Hematopoietic multipotent progenitor cell (in vitro differentiated cells): ENCODE measurements at places on chromosomes 2 and 18.

- DNase-seq, result no peak
These were observed 177.6 kb downstream of the MTX2 start for GRCh38 chr2:176446718-176447414.

- DNase-seq, result no peak
These were observed 39.2 kb downstream of the MREG start for GRCh38 chr2:215973954-215974699.

DNA sequence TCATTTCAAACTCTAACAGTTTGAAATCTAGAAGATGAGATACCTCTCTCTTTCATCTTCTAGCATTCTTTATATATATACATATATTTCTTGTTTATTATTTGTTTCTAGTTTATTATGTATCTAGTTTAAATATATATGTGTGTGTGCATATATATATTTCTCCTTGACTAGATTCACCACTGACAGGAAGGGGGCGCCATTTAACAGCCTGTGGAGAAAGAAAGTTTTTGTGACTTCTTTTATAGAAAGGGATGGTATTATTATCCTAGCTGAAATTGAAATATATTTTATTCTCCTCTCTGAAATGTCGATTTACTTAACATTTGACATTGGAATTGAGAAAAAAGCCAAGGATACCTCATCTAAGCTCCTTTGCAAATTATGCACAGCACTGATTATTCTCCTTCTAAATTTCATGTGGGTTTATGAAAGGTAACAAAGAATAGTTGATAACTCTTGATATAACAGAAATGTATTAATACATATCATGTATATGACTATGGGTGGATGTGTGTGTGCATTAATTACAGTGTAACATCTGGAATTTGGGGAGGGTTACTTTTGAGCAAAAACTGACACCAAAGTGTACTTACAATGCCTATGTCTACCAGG, 160.7 kb upstream of the NT5C1B start:
- DNase-seq, result no peak

DNA sequence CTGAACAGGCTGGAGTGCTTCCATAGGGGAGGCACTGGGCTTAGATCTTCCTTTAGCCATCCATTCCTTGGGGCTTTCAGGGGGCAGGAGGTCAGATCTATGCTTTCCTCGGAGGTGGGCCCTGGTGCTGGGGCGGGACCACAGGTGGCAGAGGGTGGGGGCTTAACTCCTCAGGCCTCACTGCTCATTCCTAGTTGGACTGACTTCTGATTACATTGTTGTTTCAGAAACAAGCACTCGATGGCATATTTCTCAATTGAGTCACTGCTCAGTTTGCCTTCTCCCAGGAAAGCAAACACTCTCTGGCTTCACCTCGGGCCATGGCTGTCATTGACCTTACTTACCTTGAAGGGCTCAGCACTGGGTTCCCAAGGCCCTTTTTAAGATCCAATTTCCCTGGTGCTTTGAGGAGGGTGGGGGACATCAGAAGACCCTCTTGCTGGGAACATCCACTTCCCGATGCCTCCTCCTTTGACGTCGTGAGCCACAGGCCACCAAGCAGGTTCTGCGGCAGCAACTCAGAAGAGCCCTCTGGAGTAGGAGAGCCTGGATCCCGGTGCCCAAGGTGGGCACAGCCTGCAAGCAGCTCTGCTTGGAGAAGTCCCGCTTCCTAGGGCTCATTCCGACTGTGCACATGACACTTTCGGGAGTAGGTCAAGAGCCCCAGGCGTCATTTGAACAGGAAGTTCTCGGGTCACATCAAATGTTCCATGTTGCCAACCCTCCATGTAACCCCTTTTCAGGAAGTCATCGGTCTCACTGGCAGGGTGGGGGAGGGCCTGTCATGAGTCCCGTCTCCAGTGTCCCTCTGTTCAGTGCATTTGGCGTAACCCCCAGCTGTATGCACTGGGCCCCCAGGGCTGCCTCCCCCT, 40.6 kb downstream of the SDC1 start:
- no peak for DNase-seq

DNA sequence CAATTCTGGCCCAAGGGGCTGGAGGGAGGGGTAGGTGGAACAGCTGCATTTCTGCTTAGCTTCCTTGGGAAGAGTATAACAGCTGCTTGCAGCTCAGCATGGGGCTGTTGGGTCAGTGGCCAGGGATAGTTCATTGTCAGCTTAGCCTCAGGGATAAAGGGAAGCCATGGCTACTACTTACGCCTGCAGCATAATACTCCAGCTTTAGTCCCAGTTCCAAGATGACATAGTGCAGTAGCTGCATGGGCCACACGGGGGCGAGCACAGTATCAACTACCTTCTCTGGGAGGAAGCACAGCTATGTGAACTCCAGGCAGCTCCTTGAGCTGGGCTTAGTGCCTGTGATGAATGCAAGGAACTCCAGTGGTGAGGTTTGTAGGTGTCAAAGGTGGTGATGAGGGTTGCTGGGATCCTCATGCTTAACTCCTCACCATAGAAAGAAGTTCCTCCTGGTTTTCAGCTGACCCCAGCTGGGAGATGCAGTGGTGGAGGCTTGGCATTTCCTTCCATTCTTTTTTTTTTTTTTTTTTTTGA, 35.4 kb upstream of the RHOB start:
- peak; percentile 17 for DNase-seq

- DNase-seq, result no peak
These were observed 298.9 kb downstream of the EIPR1 start for GRCh38 chr2:3078684-3079083.

DNA sequence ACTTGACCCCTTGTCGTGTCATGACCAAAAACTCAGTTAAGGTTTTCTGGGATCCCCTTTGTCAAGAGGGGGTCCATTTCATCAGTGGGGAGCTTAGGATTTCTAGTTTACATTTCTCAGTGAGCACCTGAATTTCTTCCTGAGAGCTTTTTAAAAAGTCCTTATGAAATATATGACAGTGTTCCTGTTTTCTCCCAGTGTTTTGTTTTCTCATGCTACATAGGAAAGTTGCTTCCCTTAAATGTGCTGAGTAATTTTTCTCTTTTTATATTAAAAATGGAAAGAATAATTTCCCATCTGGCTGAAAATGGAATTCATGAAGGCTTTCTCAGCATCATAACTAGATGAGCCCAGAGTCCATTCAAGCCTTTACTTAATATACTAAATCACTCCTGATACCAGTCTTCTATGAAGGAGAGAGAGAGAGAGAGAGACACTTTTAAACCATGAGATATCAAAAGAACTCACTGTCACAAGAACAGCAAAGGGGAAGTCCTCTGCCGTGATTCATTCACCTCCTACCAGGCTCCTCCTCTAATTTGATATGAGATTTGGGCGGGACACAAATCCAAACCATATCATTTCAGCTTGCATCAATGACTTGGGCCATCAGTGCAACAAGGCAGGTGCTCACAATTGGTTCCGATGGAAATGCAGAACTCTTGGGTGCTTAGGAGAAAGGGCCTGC, 61.1 kb downstream of the XRCC5 start:
- DNase-seq, result no peak

DNA sequence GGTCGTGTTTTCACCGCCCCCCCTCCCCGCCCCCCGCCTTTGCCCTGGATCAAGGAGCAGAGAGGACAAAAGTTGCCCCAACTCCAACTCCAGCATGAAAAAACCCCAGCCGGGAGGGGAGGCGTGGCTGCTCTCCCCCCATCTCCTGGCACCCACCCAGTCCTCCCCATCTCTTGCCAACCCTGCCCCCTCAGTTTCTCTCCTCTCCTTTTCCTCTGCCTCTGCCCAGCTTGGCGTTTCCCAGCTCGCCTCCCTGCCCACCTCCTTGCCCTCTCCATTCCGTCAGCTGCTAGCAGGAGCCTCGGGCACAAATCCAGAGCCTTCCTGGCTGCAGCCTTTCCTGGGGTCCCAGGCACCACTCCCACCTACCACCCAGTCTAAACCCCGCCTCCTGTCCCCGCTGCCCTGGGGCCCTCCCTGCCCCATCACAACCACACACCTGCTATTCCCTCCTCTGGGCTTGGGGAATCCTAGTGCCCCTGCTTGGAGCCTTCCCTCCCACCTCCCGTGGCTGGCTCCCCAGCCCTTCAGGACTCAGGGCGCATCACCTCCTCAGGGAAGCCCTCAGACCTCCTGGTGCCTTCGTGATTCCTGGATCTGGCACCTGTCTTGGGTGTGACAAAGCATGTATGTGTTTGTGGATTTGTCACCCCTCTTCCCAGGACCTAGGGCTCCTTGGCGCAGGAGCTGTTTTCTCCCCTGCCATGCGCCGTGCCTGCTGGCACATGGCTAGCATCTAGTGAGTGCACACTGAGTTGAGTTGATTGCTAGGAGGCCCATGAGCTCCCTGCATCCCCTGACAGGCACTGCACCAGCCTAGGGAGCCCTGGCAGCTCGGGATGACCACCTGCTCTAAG, 209.1 kb downstream of the TFCP2L1 start:
- no peak for DNase-seq

- DNase-seq, result no peak
These were observed 26.8 kb upstream of the MYO1B start for GRCh38 chr2:191218292-191218898.

GRCh38 chr2:149028377-149028776, 10.1 kb upstream of the LYPD6B start:
- DNase-seq, result no peak

- no peak for DNase-seq
These were observed 305.5 kb upstream of the KYNU start for GRCh38 chr2:142571934-142572333.
